HFFc6 (cell line): ENCODE measurements at places on chromosomes 1 and 21. TPM values are rescaled to one million over a fixed set of nuclear protein-coding genes. Genes with fewer than 3 reads are reported as not detected.

SLFNL1 gene
- 0.10 to 0.17 TPM in 2 of 3 replicates, not detected in the other for total RNA-seq

DNA sequence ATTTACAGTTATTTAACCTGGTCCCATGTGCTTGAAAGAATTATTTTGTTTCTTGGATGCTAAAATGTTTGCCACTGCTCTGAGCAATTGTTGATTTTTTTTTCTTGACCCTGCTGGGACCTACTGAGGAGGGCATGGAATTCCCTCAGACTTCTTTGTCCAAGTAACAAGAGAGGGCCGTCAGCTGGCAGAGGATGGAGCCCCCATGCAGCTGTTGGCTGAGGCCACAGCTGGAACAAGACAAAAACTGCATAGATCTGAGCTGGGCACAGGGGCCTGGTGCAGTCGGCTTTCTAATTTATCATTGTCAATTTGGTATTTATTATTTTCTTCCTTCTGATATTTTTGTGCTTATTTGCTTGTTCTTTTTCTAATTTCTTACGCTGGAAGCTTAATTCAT, 39.6 kb upstream of the ABCG1 start:
- H3K4me3 ChIP-seq = no peak overlapping the region
- DNase-seq = no peak
- no peak overlapping the region for H3K27ac ChIP-seq

- peaks cover 18% of the 10 kb centered on the region for H3K36me3 ChIP-seq
- H3K4me1 ChIP-seq = peaks cover 6% of the 10 kb centered on the region; the same call in 1 of the 2 replicates
- no peaks in the 10 kb centered on the region; the same call in 1 of the 2 replicates for H3K27me3 ChIP-seq
- H3K27ac ChIP-seq = no peak overlapping the region
Measured at GRCh38 chr1:116409751-116410191, 36.7 kb downstream of the ATP1A1 start.

GRCh38 chr1:50476800-50477199, 53.6 kb upstream of the DMRTA2 start:
- H3K4me1 ChIP-seq = peaks cover 10% of the 10 kb centered on the region
- no peak for DNase-seq
- H3K36me3 ChIP-seq = no peaks in the 10 kb centered on the region
- no peak overlapping the region for H3K27ac ChIP-seq
- H3K27me3 ChIP-seq = no peaks in the 10 kb centered on the region; the same call in 1 of the 2 replicates
- no peak overlapping the region for H3K4me3 ChIP-seq

DNA sequence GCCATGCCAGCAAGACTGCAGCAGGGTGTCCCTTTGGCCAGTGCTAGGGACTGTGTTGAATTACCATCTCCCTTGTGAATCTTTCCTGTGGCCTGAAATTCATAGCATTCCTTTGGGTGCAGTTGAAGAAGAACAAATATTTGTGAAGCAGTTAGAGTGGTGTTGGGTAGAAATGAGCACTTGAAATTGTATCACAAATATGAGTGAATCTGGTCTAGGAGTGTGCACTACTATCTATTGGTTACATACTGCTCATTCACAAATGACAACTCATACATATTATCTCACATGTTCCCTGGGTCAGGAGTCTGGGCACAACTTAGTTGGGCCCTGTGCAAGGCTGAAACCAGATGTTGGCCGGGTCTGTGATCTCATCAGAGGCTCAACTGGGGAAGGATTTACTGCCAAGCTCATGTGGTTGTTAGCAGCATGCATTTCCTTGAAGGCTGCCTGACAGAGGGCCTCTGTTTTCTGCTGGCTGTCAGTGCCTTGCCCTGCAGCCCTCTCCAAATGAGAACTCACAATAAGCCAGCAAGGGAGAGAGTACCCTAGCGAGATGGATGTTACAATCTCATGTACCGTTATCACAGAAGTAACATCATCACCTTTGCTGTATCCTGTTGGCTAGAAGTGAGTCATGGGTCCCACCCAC, 23.8 kb downstream of the AJAP1 start:
- H3K27me3 ChIP-seq = no peaks in the 10 kb centered on the region; the same call in 1 of the 2 replicates
- no peak overlapping the region for H3K27ac ChIP-seq
- no peaks in the 10 kb centered on the region; the same call in 1 of the 2 replicates for H3K36me3 ChIP-seq
- DNase-seq = no peak
- H3K4me1 ChIP-seq = no peaks in the 10 kb centered on the region

TRAF3IP3 gene
- 0.47 TPM in 1 of 3 replicates, not detected in the others for total RNA-seq

DNA sequence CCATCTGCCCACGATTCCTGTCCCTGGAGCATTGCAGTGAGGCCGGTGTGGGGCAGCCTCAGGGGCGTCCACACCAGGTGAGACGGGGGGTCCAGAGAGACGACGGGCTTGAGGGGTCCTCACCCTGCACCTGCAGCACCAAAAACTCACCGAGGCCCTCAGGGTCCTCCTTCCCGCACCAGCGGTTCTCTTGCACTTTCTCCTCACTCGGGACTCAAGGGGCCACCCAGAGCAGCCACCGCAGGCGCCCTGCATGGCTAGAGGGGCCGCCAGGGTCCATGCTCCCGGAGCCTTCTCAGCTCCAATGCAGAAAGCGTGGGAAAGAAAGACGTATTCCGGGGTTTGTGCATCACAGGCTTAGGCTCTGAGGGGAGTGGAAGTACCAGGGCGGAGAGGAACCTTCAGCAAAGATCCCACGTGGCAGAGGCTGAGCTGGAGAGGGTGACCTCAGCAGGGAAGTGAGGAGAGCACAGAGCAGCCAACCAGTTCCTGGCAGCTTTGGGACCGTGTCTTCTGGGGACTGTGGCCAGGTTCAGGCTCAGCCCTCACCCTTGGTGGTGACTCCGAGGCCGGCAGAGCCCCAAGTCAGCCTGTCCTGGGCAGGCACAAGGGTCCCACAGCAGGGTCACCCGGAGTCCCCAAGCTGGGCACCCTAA, 19.5 kb upstream of the COL6A2 start:
- DNase-seq = no peak
- peak overlapping the region; percentile 100 for H3K27ac ChIP-seq
- H3K4me1 ChIP-seq = peaks cover 36% of the 10 kb centered on the region
- no peaks in the 10 kb centered on the region for H3K36me3 ChIP-seq
- 0 out of 2 replicates have a peak, but pooled peaks cover 1% of the 10 kb centered on the region for H3K27me3 ChIP-seq

S100A5 gene
- 0.46 to 0.77 TPM in 2 of 3 replicates, not detected in the other for total RNA-seq

GRCh38 chr1:116877141-116877818, 32.4 kb upstream of the PTGFRN start:
- no peak overlapping the region for H3K27ac ChIP-seq
- H3K4me1 ChIP-seq = peaks cover 7% of the 10 kb centered on the region; the same call in 1 of the 2 replicates
- no peaks in the 10 kb centered on the region for H3K36me3 ChIP-seq
- H3K27me3 ChIP-seq = peaks cover 5% of the 10 kb centered on the region; the same call in 1 of the 2 replicates
- DNase-seq = no peak

GRCh38 chr1:159700312-159700711, 14.1 kb downstream of the CRP start:
- no peak overlapping the region; the same call in 1 of the 2 replicates for H3K4me3 ChIP-seq
- no peaks in the 10 kb centered on the region for H3K36me3 ChIP-seq
- H3K27me3 ChIP-seq = no peaks in the 10 kb centered on the region
- no peak for DNase-seq

DNA sequence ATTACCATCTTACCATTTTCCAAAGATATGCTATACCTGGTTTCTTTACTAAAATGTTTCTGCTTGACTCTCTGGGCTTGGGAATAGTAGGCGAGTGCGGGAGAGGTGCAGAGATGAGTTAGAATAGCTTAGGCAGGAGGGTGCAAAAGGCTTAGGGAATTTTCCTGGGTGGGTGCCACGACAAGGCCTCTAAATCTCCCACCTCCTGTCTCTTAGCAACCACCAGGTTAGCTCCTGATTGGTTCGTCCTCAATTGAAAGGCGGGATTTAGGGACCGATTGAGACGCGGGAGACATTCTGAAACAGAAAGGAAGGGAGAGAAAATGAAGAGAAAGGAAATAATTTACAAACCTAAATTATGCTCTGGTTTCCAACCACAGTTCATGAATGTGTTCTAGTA, 3.1 kb downstream of the ACKR1 start:
- H3K4me1 ChIP-seq = peaks cover 18% of the 10 kb centered on the region
- no peak overlapping the region for H3K4me3 ChIP-seq
- no peak for DNase-seq
- H3K27ac ChIP-seq = no peak overlapping the region

- H3K4me1 ChIP-seq = no peaks in the 10 kb centered on the region
- H3K4me3 ChIP-seq = no peak overlapping the region
- H3K27me3 ChIP-seq = no peaks in the 10 kb centered on the region; the same call in 1 of the 2 replicates
Measured at GRCh38 chr1:33280091-33280661, 23.9 kb downstream of the ZNF362 start.

PAPPA2 gene
- 0.44 and 1.1 TPM in 2 replicates for total RNA-seq

PIAS3 gene
- 49.6 to 53.5 TPM (median 51.1 TPM) in 3 replicates for total RNA-seq

DNA sequence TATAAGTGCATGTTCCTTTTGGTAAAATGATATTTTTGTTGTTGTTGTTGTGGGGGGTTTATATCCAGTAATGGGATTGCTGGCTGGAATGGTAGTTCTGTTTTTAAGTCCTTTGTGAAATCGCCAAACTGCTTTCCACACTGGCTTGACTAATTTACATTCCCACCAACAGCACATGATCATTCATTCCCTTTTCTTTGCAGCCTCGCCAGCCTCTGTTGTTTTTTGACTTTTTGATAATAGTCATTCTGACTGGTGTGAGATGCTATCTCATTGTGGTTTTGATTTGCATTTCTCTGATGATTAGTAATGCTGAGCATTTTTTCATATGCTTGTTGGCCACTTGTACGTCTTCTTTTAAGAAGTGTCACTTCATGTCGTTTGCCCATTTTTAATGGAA, 188.5 kb upstream of the CHRM3 start:
- H3K36me3 ChIP-seq = no peaks in the 10 kb centered on the region
- no peak overlapping the region for H3K27ac ChIP-seq
- peak; percentile 62 for DNase-seq
- H3K27me3 ChIP-seq = no peaks in the 10 kb centered on the region
- H3K4me3 ChIP-seq = no peak overlapping the region

DNA sequence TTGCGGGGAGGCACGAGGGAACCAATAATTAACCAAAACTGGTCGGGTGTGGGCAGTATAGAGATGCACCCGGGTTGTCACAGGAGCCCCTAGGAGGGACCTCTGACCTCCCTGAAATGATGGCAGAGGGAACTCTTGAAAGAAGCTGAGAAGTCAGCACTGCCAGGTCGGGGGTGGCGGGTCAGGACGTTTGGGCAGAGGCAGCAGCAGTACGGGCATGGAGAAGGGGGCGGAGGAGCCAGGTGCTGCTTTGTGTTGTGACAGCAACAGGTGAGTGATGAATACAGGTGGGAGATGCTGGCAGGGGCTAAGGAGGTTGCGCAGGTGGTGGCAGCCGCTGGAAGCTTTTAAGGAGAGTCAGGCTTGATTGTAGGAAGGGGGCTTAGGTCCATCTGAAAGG, 11.7 kb downstream of the TNFRSF1B start:
- H3K27me3 ChIP-seq = peaks cover 6% of the 10 kb centered on the region
- peak overlapping the region; percentile 46; the same call in 1 of the 2 replicates for H3K4me3 ChIP-seq
- peaks cover 17% of the 10 kb centered on the region for H3K4me1 ChIP-seq
- peak overlapping the region; percentile 83 for H3K27ac ChIP-seq
- no peaks in the 10 kb centered on the region for H3K36me3 ChIP-seq

- H3K4me3 ChIP-seq = no peak overlapping the region
- peaks cover 51% of the 10 kb centered on the region for H3K27me3 ChIP-seq
- no peak overlapping the region for H3K27ac ChIP-seq
- peaks cover 25% of the 10 kb centered on the region for H3K4me1 ChIP-seq
- DNase-seq = no peak
- H3K36me3 ChIP-seq = peaks cover 5% of the 10 kb centered on the region; the same call in 1 of the 2 replicates
Measured at GRCh38 chr1:58573138-58573537, 3.9 kb downstream of the TACSTD2 start.

GRCh38 chr1:17167041-17167785, 37.7 kb upstream of the PADI1 start:
- H3K36me3 ChIP-seq = no peaks in the 10 kb centered on the region
- H3K4me1 ChIP-seq = peaks cover 56% of the 10 kb centered on the region
- peak overlapping the region; percentile 20; the same call in 1 of the 2 replicates for H3K4me3 ChIP-seq
- H3K27me3 ChIP-seq = no peaks in the 10 kb centered on the region; the same call in 1 of the 2 replicates
- DNase-seq = no peak
- peak overlapping the region; percentile 99 for H3K27ac ChIP-seq

S100A16 gene
- total RNA-seq = 258 to 342 TPM (median 271 TPM) in 3 replicates

BGLAP gene
- 0.30 TPM in 1 of 3 replicates, not detected in the others for total RNA-seq

ATG4C gene
- 7.4 to 12.3 TPM (median 9.4 TPM) in 3 replicates for total RNA-seq

IL12RB2 gene
- total RNA-seq = not detected in 3 replicates

DNA sequence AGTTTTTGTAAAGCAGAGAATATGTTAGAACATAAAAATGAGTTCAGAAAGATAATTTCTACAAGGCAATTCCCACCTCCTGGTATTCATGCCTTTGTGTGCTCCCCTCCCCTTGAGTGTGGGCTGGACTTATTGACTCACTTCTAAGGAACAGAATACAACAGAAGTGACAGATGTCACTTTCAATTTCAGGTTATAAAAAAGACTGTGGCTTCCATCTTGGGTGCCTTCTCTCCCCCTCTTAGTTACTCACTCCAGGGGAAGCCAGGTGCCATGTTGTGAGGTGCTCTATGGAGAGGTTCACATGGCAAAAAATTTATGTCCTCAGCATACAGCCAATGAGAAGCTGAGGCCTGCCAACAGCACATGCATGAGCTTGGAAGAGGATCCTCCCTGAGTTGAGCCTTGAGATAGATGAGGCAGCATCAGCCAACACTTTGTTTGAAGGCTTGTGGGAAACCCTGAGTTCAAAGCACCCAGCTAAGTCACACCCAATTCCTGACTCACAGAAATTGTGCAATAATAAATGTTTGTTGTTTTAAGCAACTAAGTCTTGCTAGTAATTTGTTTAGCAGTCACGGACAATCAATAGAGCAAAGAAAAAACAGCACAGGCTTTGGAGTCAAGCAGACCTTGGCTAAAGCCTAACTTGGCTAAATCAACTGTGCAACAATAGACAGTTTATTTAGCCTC, 73.5 kb upstream of the NGF start:
- H3K27ac ChIP-seq = peak overlapping the region; percentile 66
- no peak overlapping the region for H3K4me3 ChIP-seq
- peaks cover 34% of the 10 kb centered on the region for H3K4me1 ChIP-seq
- peak; percentile 86 for DNase-seq
- H3K27me3 ChIP-seq = peaks cover 4% of the 10 kb centered on the region

RGS1 gene
- total RNA-seq = not detected in 2 replicates

DNA sequence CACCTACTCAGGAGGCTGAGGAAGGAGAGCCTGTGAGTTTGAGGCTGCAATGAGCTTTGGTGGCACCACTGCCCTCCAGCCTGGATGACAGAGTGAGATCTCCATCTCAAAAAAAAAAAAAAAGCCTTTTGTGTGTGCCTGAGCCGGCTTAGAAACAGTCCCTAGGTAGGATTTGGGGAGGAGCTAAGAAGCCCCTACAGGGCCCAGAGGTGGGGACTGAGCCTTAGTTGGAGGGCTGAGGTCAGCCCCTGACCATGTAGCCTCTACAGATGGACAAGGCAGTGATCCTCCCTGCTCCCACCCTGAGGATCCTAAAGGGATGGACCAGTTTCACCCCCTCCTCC, 2.5 kb downstream of the ADAMTSL4 start:
- H3K4me1 ChIP-seq = peaks cover 45% of the 10 kb centered on the region
- DNase-seq = no peak
- peak overlapping the region; percentile 68 for H3K27ac ChIP-seq
- H3K36me3 ChIP-seq = peaks cover 6% of the 10 kb centered on the region

NUP210L gene
- not detected in 3 replicates for total RNA-seq

- peaks cover 6% of the 10 kb centered on the region for H3K4me1 ChIP-seq
- H3K36me3 ChIP-seq = peaks cover 14% of the 10 kb centered on the region
- peak overlapping the region; percentile 37; the same call in 1 of the 2 replicates for H3K27ac ChIP-seq
- H3K27me3 ChIP-seq = peaks cover 2% of the 10 kb centered on the region
Measured at GRCh38 chr1:94463056-94463764, 45.0 kb downstream of the ABCD3 start.

GRCh38 chr21:28261298-28261697, 731.4 kb downstream of the LTN1 start:
- H3K27me3 ChIP-seq = no peaks in the 10 kb centered on the region
- H3K4me1 ChIP-seq = peaks cover 36% of the 10 kb centered on the region
- H3K4me3 ChIP-seq = no peak overlapping the region
- H3K36me3 ChIP-seq = peaks cover 7% of the 10 kb centered on the region; the same call in 1 of the 2 replicates
- DNase-seq = no peak
- no peak overlapping the region for H3K27ac ChIP-seq

C1orf141 gene
- total RNA-seq = not detected in 3 replicates

GRCh38 chr1:10444795-10445397, 4.9 kb upstream of the CORT start:
- no peaks in the 10 kb centered on the region for H3K27me3 ChIP-seq
- no peak overlapping the region; the same call in 1 of the 2 replicates for H3K27ac ChIP-seq
- peaks cover 7% of the 10 kb centered on the region for H3K36me3 ChIP-seq
- H3K4me3 ChIP-seq = no peak overlapping the region
- peaks cover 12% of the 10 kb centered on the region for H3K4me1 ChIP-seq
